Right hindlimb (tissue), 1 donor: ENCODE measurements at places on chromosomes 6 and 20.

DNA sequence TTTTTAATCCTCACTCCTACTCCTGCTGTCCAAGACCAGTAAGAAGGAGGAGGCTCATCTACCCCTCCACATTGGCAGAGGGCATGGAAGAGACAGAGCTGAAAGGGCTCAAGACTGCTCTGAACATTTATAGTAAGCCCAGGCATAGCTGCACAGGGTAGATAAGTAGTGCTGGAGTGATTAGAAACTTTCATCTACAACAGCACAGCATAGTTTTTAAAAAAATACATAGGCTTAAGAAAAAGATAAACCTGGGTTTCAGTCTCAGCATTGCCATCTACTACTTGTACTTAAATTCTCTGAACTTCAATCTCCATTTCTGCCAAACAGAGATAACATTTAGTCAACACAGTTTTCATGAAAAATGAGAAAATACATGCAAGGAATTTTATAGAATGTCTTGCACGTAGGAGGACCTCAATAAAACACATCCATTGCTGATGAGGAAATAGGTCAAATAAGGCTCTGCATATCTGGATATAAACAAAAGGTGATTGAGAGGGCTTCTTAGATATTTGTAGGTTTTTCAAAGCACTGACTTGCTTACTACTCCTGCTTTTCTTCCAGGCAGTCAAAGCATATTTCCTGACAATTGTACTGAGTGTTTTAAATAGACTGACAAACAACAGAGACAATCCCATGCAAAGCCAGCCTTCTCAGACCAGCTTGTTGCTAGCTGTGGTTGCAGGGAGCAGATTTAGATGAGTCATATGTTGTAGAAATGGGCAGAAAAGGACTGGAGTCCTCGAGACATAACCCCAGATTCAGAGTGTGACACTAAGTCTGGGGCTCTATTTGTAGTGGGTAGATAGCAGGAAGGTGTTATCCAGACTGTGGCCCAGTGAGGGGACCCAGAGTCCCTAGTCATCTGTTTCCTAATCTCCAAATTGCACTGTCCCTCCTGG lies 107.4 kb upstream of the TAB2 start:
- DNase-seq, result no peak

DNA sequence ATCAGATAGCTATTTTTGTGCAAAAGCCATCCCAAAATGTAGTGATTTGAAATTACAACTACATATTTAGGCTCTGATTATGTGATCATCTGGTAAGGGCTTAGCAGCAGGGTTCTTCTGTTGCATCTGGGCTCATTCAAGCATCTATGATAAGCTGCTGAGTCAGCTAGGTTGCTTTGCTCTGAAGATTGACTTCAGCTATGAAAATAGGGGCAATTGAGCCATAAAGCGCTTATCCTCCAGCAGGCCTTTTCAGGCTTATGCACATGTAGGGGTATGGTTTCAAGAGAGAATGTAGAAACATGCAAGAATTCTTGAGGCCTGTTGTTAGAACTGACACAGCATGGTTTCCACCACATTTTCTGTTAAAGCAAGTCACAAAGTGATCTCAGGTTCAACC lies 114.1 kb downstream of the PLCB1 start:
- DNase-seq, result no peak

GRCh38 chr6:143750877-143751276 lies 73.1 kb downstream of the PHACTR2 start:
- no peak for DNase-seq

DNA sequence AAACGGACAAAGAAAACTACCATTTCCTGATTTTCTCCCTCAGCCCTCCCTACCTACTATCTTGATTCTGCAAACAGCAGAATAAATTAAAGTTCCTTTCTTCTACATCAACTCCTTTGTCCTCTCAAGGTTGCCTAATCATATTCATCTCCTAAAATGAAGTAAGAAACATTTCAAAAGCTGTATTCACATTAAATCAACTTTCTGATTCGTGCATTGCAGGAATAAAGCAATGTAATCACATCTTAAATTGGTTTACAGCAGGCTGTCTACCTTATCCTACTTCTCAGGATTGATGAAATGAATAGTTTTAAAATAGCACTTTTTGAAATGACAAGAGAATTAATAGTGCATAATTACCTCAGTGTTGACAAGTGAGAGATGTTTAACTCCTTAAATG lies 25.1 kb downstream of the PRKN start:
- DNase-seq, result no peak

DNA sequence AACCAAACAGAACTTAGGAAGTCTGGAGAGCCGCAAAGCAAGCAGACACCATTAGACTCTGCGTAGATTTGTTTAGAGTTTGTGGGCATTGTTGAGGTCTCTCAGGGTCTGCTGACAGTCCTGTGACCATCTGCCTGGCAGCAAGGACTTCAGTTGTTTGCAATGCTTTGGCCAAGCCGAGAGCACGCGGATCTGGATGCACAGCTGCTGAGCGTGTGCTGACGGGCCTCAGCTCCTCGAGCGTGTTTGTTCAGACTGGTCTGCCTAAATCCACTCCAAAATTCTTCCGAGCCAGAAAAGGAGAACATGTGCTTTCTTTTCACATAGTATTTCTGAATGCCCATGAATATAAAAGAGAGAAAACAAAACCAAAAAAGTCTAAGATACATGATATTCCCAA lies 159.0 kb downstream of the ZNF217 start:
- peak; percentile 33 for DNase-seq

DNA sequence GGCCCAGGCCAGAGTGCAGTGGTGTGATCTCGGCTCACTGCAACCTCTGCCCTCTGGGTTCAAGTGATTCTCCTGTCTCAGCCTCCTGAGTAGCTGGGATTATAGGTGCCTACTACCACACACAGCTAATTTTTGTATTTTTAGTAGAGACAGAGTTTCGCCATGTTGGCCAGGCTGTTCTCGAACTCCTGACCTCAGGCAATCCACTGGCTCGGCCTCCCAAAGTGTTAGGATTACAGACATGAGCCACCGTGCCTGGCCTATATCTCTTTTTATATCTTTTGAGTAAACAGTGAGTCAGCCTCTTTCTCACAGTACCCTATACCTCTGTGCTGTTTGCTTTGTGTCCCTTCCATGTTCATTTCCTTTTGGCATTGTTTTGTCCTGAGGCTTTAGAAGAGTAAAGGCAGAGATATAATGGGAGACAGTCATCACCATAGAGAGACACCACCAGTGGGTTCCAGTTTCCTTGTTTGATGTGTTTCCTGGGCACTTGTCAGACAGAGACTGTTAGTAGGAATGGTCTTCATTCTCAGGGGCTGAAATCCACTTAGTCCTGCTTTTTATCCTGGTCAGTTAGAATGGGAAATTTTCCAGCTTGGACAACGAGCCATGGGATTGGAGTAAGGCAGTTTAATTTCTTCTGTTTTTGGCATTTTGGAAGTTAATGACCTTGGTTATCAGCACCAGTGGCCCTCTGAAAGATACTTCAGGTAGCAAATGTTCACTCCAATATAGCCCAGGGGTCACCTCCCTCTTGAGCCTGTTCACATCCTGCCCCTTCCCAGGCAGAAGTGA lies 32.2 kb upstream of the ASXL1 start:
- no peak for DNase-seq
